ENCODE measurements at places on chromosomes 1 and 21.

DNA sequence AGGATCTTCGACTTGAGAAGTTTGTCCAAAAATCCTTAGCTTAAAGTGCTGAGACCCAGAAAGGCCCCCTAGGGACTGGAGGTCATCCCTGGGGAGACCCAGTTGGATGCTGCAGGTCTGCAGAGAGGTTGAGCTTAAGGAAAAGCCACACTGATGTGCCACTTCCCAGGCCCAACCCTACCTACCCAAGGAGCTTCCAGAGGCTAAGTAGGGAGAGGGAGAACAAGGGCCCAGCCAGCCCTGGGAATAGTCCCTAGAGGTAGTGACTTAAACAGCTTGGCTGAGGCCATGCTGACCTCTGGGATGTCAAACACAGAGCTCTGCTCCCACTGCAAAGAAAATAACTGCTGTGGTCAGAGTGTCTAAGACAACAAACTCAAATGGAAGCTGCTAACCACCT lies 693.7 kb downstream of the MATN1 start:
- no peak for DNase-seq

DNA sequence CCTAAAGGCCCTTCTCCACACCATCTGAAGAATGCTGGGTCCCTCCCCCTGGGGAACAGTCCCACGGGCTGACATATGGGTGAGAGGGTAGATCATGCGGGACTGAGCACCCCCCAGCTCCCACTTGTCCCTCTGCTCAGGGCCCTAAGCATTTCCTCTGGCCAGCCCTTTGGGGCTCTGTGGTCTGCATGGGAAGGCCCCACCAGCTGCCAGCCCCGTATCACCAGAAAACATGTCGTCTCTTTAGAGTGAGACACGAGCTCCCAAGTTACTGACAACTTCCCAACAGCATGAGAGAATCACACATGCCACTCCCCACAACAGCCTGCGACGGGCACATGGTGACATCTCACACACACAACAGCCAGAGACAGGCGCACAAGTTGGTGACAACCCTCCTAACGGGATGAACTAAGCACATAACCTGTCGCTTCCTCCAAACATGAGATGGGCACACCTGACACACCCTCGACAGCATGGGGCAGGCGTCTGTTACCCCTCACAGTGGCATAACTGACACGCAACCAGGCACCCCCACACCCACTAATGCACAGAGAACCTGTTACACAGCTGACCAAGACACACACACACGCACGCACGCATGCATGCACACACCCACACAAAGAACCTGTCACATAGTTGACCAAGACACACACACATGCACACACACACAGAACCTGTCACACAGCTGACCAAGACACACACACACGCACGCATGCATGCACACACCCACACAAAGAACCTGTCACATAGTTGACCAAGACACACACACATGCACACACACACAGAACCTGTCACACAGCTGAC lies 41.2 kb downstream of the AHDC1 start:
- DNase-seq = no peak

GRCh38 chr1:114353262-114353661 lies 157.7 kb downstream of the TRIM33 start:
- no peak for DNase-seq

DNA sequence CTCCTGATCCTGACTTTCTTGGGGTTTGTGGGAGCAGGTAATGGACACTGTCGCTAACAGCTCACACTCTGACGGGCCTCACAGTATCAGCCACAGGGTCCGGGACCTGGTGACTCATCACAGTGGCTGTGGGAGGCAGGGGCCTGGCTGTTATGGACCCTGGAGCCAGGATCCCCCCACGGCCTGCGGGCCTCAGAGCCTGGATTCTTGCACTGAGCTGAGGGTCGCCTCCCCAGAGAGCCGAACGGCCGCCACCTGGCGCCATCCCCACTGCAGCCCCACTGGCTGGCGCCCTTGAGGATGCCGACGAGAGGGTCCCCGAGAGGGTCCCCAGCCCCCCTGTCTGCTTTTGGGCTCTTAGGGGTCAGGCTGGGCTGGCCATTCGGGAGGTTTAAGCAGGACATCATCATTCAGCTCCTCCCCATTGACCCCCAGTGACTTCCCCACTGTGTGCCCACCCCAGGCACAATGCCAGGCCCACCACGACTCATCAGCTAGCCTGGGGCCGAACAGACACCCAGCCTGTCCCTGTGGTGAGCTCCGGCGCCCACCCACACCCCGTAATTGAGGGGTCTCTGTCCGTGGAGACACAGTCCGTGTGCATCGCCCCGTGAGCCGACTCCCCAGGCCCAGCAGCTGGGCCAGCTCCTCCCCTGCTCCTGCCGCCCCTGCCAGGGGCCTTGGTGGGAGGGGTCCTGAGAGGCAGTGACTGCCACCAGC lies 30.8 kb upstream of the TRAPPC10 start:
- DNase-seq = no peak

- no peak for DNase-seq
These were observed 50.1 kb downstream of the AKT3 start for GRCh38 chr1:243799908-243800307.

DNA sequence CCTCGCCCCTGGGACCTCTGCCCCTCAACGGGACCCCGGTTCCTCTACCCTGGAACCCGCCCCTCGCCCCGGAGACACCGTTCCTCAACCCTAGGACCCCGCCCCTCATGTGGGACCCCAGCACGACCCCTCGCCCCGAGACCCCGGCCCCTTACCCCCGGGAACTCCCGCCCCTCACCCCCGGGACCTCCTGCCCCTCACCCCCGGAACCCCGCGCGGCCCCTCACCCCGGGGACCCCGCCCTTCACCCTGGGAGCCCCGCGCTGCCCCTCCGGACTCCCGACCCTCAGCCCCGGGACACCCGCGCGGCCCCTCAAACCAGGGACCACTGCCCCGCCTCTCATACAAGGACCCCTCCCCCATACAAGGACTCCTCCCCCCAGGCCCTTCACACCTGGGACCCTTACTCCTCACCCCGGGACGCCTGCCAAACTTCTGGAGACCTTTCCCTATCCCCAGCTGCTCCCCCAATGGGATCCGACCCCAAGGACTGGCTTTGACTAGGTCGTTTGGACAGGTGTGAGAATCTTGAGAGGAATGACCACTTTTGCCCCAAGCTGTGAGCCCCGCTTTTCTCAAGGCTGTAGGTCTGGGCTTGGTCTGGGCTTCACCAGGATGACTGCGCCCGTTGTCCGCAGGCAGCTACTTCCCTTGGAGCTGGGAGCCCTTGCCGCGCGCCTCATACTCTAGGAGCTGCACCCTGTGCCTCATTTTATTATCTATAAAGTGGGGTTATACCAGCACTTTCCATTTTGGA lies 843 bp downstream of the DIP2A start:
- no peak for DNase-seq

DNA sequence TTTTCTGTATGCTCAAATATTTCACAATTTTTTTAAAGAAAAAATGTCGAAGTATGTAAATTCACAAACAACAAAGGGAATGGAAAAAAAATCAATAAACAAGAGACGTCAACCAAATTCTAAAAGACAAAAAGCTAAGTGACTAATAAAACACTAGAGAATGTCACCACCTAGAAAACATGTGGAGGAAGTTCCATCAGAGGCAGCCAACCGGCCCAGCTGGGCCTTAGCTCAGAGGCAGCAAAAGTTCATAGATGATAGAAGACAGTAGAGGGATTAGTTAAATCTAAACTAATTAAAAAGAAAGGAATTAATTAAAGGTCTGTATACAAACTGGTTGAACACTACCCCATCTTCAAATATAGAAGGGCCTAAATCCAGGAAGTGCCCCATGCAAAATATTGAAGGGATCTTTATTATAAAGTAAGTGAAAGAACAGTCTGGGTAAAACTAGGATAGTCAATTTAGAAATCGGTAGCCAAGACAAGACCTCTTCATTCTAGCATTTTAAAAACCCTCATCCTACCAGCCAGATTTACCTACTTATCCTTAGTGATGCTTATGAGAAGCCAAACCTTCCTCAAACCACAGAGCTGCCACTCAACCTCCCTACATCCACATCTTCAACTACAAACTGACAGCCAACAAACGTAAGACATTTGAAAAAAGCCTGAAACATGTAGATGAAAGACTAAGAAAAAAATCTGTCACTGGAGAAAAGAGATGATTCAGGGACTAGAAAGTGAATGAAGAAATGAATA lies 23.7 kb downstream of the MRPL39 start:
- DNase-seq = no peak

GRCh38 chr1:198678901-198679329 lies 40.1 kb downstream of the PTPRC start:
- no peak for DNase-seq

Data from NCI-H345 (cell line).